ENCODE measurements at places on chromosomes 16 and 17.

DNA sequence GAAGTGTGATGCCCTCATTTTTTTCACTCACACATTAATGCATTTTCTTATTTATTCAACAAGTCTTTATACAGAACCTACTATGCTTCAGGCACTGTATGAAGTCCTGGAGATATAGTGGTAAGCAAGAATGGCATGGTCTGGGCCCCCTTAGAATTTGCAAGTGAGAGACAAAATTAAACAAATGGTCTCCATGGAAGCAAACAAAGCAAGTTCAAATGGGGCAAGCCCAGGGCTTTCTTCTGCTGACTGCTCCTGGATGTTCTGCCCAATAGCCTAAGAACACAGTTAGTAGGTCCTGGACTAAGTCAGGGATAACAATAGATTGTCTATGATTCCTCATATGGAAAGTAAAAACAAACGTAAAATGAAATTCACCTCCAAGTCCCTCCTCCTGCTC lies 31.3 kb upstream of the DDX52 start:
- DNase-seq = no peak

DNA sequence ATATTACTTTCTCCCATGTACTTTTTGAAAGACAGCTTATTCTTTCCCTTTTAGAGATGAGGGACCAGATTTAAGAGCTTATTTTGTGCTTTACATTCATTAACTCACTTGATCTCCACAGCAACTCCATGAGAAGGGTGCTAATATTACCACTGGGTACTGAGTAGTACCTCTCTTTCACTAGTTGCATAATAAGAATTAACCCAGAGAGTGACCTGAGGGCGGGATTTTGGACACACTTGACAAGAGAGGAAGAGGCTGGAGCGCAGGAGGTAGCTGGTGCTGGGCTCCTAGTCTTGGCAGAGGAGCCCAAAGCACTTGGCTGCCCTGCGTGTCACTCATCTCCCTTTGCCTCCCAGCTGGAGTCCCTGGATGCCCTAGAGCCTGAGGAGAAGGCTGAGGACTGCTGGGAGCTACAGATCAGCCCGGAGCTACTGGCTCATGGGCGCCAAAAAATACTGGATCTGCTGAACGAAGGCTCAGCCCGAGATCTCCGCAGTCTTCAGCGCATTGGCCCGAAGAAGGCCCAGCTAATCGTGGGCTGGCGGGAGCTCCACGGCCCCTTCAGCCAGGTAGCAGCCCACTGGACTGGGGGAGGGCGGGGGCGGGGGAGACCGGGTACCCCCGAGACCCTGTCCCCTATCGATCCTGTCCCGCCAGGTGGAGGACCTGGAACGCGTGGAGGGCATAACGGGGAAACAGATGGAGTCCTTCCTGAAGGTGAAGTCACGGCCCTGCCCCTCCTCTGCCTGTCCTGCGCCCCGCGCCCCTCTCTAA lies 1.7 kb upstream of the MAZ start:
- DNase-seq = no peak

DNA sequence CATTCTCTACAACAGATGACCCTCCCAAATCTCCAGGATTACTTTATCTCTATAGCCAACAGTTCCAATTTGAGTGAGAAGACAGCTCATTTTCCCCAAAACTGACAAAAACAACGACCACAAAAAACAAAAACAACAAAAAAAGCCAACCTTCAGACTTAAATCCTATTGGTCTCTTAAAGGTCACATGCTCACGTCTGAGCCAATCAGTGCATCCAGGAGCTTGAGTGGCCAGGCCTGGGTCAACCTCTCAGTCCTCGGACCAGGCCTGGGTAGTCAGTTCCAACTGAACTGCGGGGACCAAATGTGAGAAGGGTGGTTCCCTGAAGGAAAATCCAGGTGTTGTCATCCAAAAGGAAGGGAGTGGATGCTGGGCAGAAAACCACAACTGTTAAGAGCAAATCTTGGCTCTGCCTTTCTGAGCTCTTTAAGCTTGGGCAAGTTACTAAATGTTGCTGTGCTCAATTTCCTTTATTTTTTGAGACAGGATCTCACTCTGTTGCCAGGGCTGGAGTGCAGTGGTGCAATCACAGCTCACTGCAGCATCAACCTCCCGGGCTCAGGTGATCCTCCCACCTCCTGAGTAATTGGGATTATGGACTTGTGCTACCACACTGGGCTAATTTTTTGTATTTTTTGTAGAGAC lies 43.0 kb upstream of the MSI2 start:
- DNase-seq = no peak

- no peak for DNase-seq
These were observed 6.1 kb upstream of the TSPOAP1 start for GRCh38 chr17:58334661-58335060.

DNA sequence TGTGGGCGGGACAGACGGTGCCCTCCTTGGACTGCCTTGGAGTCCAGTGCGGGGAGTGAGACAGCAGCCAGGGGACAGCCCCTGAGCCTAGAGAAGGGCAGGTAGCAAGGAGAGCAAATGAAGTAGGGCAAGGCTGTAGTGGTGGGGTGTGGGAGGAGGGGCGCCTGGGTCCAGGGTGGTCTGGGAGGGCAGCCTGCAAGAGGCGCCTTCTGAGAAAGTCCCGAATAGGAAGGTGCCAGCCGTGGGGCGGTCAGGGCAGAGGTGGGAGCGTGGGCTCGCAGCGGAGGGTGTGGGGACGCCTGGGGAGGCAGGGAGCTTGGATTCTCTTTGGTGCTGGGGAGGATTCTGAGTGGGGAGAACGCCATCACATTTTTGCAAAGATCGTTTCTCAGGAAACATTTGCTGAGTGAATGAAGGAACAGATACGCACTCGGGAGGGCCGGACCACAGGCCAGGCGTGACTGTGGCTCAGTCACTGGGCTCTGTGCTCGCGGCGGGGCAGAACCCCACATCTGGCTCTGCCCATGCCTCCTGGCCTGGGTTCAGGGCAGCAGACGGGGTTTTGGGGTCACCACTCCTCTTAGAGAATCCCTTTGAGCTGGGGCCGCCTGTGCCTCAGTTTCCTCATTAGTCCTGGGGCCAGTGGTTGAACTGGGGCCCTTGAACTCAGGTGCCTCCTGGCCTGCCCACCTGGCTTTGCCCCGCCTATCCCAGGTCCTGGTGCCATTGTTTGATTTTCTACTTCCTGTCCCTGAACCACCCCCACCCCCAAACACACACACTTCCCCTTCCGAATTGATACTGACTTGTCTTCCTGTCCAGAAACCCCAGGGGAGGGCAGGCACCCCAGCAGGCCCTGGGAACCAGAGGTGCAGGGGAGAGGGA lies 4.2 kb downstream of the SNN start:
- DNase-seq = no peak

- peak; percentile 73 for DNase-seq
These were observed 479 bp upstream of the ZNF207 start for GRCh38 chr17:32349503-32349853.

DNA sequence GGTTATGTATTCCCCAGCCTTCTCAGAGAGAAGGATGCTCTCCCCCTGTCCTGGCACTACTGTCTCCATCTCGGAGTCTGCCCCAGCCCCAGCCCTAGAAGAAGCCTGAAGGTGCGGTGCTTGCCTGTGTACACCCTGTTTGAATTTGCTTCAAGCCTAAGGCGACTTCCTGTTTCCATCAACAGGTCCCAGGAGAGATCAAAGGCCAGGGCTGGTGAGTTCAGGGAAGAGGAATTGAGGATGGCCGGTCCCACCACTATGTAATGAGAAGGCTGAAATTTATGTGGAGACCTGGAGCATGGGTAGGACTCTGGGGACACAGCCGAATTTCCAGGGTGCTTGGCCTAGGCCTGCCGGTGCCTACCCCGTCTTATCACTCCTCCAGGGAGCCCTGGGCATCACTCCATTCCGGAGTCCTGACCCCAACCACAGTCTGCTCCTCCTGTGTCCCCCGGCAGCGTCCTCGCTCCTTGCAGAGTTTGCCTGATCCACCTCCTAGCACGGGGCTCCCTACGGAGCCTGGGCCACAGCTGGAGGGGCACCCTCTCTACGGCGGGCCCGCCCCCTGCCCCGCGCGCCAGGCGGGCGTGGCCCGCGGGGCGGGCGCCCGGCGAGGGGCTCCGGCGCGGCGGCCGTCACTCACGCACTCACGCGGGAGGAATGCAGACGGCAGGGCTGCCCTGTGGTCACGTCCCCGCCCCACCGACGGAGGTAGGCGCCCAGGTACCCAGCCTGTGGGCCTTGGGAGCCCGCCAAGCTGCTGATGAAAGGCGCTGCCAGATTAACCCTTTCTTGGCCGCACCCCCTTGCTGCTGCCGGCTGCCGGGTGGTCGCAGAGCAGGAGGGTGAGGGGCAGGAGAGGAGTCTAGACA lies 53.8 kb upstream of the TAC4 start:
- DNase-seq = no peak

DNA sequence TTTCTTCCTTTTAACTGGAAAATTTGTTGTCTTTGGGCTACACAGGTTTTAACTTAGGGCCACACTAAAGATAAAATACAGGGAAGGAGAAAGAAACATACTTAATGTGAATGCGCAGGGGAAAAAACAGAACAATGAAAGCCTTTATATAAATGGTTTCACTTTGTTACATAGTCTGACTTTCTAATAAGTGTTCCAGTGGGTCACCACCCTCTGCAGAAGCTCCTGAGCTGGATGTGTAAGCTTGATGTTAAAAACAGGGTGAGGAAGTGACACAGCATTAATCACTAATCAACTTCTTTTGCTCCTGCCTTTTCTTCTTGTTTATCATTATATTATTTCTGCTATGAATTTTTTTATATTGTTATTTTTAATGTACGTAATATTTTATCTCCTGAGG lies 445.6 kb upstream of the CA10 start:
- no peak for DNase-seq

GRCh38 chr17:50598487-50598886 lies 36.2 kb upstream of the ABCC3 start:
- no peak for DNase-seq

DNA sequence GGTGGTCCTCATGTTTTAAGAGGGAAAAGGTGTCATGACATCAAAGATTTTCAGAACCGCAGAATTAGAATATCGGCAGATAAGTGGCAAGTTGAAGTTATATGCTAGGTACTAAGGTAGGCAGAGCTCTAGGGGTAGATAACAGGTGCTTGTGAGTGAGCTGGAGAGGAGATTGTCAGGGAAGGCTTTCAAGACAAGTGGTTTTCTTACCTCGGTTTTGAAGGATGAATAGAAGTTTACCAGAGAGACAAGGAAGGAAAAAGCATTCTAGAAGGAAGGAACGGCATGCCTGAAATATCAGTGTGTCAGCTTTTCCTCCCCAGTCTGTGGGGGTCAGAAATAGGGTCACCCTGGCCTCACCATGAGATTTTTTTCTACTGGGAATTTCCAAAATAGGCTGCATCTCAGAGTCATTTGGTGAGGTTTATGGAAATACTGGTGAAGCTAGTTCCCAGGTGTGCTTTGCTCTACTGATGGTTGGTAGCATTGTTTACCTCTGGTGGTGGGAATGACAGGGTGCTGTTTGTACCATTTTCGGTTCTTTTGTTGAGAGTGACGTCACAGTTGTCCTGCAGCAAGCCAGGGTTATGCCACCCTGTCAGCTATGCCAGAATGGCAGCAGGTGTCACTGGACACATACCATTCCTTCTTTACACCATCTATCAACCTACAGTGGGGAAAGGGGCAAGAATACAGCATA lies 112.5 kb downstream of the MSI2 start:
- no peak for DNase-seq

DNA sequence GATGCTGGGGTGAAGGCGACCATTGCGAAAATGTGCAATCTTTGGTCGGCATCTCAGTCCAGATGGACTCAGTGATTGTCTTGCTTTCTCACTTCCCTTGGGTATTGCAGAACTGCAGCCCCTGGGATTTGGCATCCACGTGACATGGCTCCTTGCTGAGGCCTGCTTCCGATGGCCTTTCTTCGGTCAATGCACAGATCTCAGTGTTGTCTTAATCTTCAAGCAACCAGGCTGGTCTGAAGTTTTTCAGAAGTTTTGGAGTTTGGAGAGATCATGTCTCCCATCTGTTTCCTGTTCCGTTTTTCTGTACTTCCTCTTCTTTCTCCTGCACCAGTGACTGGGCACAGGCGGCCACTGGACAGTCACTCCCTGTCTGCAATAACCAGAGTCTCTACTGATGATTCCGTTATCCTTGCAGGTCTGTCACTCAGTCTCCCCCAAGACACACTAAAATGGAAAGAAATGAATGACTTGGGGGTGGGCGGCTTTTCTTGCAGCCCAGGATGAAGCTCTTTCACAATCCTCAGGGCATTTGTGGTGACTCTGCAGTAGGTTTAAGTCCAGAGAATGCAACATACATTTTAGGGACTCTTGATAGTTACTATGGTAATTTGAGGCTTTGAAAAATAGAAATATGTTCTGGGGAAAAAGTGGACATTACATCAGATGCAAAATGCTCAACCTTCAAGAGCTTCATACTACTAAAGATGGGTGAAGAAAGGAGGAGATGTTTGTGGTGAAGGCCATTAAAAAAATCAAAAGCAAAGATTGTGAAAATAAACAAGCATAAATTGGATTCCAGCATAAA lies 106.3 kb upstream of the ZFHX3 start:
- no peak for DNase-seq

DNA sequence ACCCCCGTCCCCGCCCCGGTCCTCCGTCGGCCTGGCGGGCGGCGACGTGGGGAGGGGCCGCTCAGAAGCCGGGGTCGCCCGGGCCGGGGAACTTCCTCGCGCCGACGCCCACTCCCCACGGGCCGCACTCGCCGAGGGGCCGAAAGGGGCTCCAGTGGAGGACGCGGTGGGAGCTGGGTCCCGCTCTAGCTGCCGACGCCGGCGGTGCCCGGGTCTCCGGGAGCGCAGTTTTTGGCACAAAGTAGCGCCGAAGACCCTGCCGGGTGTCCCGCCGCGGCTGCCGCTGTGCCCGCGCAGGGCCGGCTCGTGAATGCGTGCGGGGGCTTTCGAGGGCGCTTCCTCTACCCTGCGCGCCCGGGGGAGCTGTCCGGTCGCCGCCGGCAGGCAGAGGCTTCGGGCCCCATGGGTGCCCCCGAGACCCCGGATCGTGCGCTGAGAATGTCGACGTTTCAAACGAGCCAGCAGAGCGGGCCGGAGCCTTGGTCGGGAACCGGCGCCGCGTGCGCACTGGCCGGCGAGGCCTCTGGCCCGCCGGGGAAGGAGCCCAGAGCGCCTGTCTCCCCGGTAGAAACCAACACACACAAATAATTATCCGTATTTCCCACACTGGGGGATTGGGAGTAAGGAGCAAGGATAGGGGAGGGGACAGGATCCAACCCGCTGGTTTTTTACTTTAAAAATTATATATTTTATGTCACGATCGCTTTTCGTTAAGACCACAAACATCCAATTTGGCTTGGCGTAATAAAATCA lies 46.6 kb upstream of the SLC38A10 start:
- peak; percentile 77 for DNase-seq

GRCh38 chr17:11916091-11916490 lies 81.2 kb downstream of the ZNF18 start:
- DNase-seq = no peak

GRCh38 chr16:48556913-48557351 lies 53.0 kb downstream of the N4BP1 start:
- no peak for DNase-seq

DNA sequence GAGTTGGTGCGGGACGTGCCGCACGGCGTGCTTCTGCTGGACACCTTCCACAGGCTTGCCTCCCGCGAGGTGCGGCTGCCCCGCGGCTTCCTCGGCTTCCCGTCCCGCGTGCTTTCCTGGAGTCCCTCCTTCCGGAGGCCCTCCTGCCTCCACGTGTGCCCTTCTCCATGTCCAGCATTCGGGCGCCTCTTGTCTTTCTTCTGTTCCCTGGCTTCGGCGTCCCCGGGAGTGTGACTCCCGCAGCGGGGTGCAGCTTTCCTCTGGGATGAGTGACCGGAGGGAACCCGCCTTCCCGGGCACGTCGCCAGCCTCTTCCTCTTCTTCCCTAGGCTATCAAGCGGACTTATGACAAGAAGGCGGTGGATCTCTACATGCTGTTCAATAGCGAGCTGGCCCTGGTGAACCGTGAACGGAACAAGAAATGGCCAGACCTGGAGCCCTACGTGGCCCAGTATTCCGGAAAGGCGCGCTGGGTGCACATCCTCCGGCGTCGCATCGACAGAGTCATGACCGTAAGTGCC lies 23.0 kb downstream of the DNAH2 start:
- DNase-seq = no peak
